ENCODE measurements at places on chromosomes 4 and X.
A peak's percentile ranks its signal among the peaks of the same experiment; 100 is the strongest.

GRCh38 chrX:132333351-132333750, 114.1 kb upstream of the RAP2C start:
- DNase-seq: no peak

DNA sequence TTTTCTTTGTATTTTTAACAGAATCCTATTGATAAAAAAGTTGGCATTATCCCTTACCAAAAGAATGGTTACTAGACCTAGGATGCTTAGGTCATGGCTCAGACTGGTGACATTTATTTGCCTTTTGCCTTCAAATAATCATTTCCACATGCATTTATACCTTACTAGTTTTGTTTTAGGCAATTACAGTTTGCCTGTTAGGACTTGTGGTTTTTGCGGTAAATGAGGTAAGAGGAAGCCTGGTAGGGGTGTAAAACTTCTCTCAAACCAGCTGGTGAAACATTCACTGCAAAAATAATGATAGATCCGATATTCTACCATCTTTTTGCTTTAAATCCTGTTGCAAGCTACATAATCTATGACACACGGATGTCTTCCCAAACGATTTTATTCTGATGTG, 12.1 kb downstream of the LAMP2 start:
- DNase-seq: no peak

- no peak for DNase-seq
These were observed 14.4 kb downstream of the MECP2 start for GRCh38 chrX:154083126-154083517.

DNA sequence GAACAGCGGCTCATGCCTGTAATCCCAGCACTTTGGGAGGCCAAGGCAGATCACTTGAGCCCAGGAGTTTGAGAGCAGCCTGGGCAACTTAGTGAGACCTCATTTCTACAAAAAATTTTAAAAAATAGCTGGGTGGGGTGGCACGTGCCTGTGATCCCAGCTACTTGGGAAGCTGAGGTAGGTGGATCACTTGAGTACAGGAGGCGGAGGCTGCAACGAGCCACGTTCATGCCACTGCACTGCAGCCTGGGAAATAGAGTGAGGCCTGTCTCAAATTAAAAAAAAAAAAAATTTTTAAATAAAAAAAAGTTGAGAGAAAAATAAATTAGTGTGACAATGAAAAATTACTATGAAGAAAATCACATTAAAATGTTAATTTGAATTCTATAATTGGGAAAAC, 10.5 kb downstream of the VEGFC start:
- no peak for DNase-seq

GRCh38 chrX:10172877-10173276, 16.1 kb downstream of the CLCN4 start:
- no peak for DNase-seq

- no peak for DNase-seq
These were observed 14.2 kb upstream of the BBS12 start for GRCh38 chr4:122718281-122718680.

GRCh38 chrX:114075073-114075673, 508.7 kb upstream of the HTR2C start:
- DNase-seq: no peak

GRCh38 chr4:124884316-124884715, 171.8 kb upstream of the ANKRD50 start:
- DNase-seq: no peak

GRCh38 chrX:77447653-77448569, 722 bp downstream of the FGF16 start:
- no peak for DNase-seq

GRCh38 chrX:20681683-20682082, 415.0 kb upstream of the RPS6KA3 start:
- DNase-seq: no peak

GRCh38 chr4:167171928-167172327, 62.4 kb downstream of the SPOCK3 start:
- DNase-seq: no peak

DNA sequence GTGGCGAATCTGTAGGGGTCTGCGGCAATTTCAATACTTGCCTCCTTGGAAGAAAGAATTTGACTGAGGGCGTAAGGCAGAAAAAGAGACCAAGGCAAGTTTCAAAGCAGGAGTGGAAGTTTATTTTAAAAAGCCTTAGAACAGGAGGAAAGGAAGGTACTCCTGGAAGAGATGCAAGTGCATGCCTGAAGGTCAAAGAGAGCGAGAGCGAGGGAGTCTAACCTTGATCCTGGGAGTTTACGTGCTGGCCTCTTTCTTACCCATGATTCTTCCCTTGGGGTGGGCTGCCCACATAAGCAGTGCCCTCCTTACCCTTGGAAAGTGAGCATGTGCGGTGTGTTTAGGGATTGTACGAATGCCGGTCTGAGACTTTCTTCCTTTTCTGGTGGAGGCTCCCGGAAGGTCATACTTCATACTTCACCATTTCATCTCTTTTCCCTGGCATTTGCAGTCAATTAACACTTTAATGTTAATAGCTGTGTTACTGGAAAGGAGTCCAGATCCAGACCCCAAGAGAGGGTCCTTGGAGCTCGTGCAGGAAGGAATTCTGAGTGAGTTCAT, 40.0 kb downstream of the ARSD start:
- no peak for DNase-seq

DNA sequence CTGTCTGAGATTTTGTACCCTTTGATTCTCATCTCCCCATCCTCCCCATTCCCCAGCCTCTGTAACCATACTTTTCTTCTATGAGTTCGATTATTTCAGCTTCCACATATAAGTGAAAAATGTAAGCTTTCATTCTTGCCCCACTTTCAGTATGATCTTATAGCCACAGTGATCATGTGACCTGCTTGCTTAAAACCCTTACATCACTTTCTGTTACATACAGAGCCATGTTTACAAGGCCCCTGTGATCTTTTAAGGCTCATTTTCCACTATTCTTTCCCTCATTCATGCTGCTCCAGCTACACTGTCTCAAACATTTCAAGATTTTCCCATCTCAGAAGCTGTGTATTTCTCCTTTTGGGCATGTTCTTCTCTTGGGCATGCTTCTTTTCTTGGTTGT, 147.7 kb downstream of the DCK start:
- DNase-seq: no peak

- no peak for DNase-seq
These were observed 339.9 kb upstream of the NOCT start for GRCh38 chr4:138675685-138676084.

GRCh38 chr4:153483432-153484418, 17.6 kb downstream of the TMEM131L start:
- DNase-seq: no peak

GRCh38 chr4:55819634-55820033, at the start of gene EXOC1L:
TSS of gene EXOC1L (plus strand) at chr4:55819790. CDS start at chr4:55820027, 237 bp downstream.
- DNase-seq: no peak

DNA sequence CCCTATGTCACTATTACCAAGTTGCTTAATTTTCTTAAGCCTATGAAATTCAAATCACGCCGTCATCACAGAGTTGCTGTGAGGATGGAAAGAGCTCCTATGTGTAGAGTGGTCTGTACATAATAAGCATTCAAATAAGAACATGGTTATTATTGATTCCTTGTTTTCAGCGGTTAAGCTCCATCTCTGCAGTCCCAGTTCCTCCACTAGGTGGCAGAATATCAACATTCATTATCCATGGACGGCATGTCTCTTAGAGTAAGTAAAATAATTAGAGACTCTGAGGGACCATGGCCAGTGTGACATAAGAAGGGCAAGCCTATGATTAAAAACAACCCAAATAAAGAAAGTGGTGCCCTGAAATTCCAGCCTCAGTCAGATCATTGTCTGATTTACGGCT, 132.5 kb upstream of the NHS start:
- peak; percentile 9 for DNase-seq

- DNase-seq: no peak
These were observed 260.5 kb downstream of the MAPK10 start for GRCh38 chr4:86099348-86099747.

DNA sequence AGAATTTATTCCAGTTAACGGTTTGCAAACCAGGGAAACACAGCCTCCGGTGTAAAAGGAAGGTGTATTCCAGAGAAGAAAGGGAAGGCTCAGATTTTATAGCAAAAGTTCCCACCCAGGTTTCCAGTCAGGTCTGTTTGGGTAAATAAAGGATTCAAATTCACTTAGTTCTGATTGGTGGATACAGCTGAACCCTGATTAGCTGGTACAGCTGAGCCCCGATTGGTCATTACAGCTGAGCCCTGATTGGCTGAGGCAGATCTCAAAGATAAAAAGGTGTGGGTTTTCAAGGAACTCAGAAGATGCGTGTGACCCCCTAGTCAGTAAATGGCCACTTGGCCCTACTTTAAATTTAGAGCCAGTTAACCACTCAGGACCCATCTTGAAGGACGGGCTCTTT, 6.6 kb downstream of the CLRN2 start:
- DNase-seq: no peak

DNA sequence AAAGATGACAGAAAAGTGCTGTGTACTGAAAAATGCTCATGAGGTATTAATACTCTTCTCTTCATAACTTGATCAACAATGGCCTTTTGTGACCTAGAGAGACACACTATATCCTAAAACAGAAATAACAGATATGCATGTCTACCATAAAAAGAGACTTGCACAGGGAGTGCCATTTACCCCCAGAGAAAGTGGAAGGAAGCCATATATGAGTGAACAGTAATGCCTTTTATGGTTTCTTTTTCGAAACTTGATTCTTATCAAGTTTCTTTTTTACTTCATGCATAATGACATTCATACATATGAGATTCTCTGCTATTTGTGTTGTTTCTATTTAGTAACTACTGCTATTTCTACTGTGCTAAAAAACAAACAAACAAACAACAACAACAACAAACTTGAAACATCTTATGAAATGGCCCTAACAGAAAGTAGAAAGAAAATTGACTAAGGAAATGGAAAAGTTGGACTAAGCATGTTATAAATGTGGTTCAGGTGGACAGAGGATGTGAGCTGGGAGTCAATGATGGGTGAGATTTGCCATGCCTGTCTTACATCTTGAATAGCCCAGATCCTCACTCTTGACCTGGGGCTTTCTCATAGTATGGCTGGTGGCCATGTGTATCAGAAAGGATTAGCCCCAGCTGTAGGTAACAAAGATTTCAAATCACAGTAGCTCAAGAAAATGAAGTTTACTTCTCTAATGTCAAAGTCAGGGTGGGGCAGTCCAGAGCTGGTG, 43.8 kb downstream of the GEMIN8 start:
- DNase-seq: no peak

- no peak for DNase-seq
These were observed 24.3 kb downstream of the HMX1 start for GRCh38 chr4:8847331-8847730.

GRCh38 chr4:137660211-137660610, 127.9 kb upstream of the PCDH18 start:
- DNase-seq: no peak

- DNase-seq: no peak
These were observed 28.6 kb upstream of the CYP2U1 start for GRCh38 chr4:107902715-107903114.

GRCh38 chrX:83845397-83845796, 15.5 kb upstream of the CYLC1 start:
- DNase-seq: no peak

- DNase-seq: no peak
These were observed 760 bp downstream of the UGT8 start for GRCh38 chr4:114599231-114599902.

DNA sequence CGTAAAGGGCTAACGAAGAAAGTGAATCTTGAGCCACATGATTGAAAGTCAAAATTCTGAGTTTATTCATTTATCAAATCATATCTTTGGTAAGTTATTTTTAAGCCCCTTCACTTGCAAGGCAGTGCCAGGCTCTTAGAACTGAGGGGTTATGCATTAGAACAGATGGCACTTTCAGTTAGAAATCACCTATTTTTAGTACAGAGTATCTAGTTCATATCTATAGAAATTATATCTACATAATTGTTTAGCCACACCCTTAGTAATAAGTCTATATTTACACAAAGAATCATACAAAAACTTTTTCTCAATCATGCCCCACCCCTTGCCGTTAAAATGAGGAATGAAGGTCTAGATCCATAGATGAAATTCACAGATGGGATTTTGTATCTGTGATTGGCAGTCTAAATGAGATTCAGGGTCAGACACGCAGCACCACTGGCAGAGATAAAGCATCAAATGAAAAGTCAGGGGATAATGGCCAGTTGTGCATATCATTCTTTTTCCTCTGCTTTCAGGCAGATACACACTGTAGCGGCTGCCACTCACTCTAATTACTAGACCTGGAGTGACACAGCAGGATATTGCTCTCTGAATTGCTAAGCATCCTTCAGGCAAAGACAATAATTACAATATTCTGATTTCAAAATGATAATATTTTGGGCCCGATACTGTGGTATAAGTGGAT, 440.5 kb downstream of the MAPK10 start:
- DNase-seq: no peak

GRCh38 chr4:91035276-91035675, 908.1 kb downstream of the CCSER1 start:
- DNase-seq: no peak

- no peak for DNase-seq
These were observed 38.0 kb upstream of the PLS3 start for GRCh38 chrX:115522952-115523351.

DNA sequence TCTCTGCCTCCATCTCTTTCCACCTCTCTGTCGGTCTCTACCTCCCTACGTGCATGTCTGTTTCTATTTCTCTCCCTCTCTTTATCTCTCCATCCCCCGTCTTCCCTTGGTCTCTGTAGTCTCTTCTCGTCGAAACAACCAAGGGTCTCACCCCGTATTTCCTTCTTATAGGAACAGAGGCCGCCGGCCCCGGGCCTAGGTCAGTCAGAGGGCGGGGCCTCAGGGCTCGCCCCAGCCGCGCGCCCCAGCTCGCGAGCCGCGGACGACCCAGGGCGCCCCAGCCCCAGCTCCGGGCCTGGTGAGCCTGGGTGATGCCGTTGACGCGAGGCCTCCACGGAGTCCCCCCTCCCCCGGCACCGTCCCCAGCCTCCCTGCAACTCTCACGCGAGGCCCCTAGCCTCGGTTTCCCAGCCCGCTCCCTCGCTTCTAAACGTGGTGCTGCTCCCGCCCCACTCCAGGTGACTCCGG, 6.6 kb downstream of the TIMM17B start:
- DNase-seq: no peak

GRCh38 chr4:9875516-9875915, 94.1 kb downstream of the DRD5 start:
- DNase-seq: no peak

DNA sequence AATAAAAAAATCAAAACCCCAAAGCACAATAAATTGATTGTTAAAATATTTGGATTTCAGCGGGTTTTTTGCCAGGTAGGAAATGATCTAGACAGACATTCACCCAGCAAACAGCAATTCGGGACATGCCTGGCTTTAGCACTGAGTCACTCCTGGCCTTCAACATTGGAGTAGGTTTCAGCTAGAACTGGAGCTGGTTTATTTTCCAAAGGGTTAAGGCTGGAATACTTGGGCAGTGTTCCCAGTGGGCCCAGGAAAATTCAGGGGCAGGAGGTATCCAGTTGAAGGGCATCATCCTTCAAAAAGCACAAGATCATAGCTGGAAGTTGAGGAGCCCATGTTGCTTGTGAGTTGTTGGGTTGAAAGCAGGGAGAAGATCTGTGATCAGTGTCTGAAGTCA, 41.0 kb downstream of the TXLNG start:
- DNase-seq: no peak

All from DMS 273 treated with DMSO at 0.1 percent for 48 hours (cell line).